Cardiac muscle cell (in vitro differentiated cells and primary cell): ENCODE measurements at places on chromosomes 11 and 22. TPM values are rescaled to one million over a fixed set of nuclear protein-coding genes. Genes with fewer than 3 reads are reported as not detected.

DNA sequence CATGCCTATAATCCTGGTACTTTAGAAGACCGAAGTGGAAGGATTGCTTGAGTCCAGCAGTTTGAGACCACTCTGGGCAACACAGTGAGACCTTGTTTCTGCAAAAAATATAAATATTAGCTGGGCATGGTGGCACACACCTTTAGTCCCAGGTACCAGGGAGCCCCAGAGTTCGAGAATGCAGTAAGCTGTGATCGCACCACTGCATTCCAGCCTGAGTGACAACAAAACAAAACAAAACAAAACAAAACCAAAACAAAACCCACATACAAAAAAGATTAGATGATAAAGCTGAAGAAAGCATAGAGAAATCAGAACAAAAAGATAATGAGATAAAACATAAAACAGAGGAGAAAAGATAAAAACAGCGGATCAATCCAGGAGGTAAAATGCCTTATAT lies 62.1 kb downstream of the TCF20 start:
- no peaks in the 10 kb centered on the region for H3K27me3 ChIP-seq
- no peak overlapping the region for H3K27ac ChIP-seq
- H3K36me3 ChIP-seq: peaks cover 17% of the 10 kb centered on the region
- H3K4me3 ChIP-seq: no peak overlapping the region
- H3K4me1 ChIP-seq: peaks cover 4% of the 10 kb centered on the region

- no peak overlapping the region for H3K4me3 ChIP-seq
- H3K36me3 ChIP-seq: no peaks in the 10 kb centered on the region
- H3K27me3 ChIP-seq: no peaks in the 10 kb centered on the region
- peak; percentile 76 for DNase-seq
Observed at GRCh38 chr11:335779-336658, 15.4 kb upstream of the IFITM3 start.

- H3K4me1 ChIP-seq: no peaks in the 10 kb centered on the region
- H3K27ac ChIP-seq: no peak overlapping the region
- DNase-seq: no peak
- no peak overlapping the region for H3K4me3 ChIP-seq
- no peaks in the 10 kb centered on the region for H3K36me3 ChIP-seq
Observed at GRCh38 chr11:22677153-22677903, 10.9 kb downstream of the GAS2 start.

The SHANK3 gene
- total RNA-seq: 10.9 and 14.4 TPM in 2 replicates

DNA sequence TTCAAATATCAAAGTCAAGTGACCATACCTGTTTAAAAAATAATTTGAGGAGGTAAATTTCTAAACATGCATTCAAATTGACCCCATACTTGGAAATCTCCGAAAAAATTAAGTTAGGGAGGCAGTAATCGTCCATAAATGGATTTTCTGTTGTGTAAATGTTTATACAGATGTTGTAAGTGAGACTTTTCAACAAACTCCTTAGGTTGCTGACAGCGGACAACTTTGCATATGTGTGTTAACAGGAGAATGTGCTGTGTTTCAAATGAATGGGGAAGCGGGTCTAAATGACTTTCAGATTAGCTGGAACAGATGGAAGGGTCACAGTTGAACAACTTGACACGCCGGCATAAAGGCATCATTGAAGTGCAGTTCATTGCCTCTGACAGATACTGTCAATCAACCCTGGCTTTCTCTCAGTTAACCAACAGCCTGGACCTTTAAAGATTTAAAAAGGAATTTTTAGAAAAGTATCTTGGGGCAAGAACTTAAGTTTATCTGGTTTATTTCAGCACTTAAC lies 98.2 kb upstream of the DBX1 start:
- H3K27ac ChIP-seq: no peak overlapping the region
- no peaks in the 10 kb centered on the region for H3K36me3 ChIP-seq
- H3K4me1 ChIP-seq: no peaks in the 10 kb centered on the region
- H3K4me3 ChIP-seq: no peak overlapping the region
- peaks cover 16% of the 10 kb centered on the region for H3K27me3 ChIP-seq
- DNase-seq: no peak

DNA sequence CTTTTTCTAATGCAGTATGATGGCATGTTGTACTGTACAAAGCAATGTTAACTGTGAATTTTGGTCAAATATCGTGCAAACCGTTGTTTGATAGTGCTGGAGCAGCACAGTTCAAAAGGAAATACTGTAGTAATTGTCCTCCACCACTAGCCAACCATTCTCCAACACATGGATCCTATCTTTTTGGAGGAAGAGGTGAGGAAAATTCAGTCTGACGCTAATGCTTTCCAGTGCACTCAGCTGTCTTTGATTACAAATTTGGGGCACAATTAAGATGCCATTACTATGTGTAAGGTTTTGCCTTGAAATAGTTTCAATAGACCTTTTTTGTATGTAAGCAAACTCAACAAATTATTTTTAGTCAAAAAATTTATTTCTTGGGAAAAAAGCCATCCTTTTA lies 240.5 kb upstream of the CCDC179 start:
- peaks cover 7% of the 10 kb centered on the region for H3K4me1 ChIP-seq
- no peak for DNase-seq
- H3K27me3 ChIP-seq: no peaks in the 10 kb centered on the region
- no peak overlapping the region for H3K4me3 ChIP-seq
- no peak overlapping the region for H3K27ac ChIP-seq
- H3K36me3 ChIP-seq: no peaks in the 10 kb centered on the region

The DDIAS gene
- 2.3 and 4.0 TPM in 2 replicates for total RNA-seq

The APOL4 gene
- total RNA-seq: 0.04 and 0.27 TPM in 2 replicates

The POTEH gene
- not detected in 2 replicates for total RNA-seq

DNA sequence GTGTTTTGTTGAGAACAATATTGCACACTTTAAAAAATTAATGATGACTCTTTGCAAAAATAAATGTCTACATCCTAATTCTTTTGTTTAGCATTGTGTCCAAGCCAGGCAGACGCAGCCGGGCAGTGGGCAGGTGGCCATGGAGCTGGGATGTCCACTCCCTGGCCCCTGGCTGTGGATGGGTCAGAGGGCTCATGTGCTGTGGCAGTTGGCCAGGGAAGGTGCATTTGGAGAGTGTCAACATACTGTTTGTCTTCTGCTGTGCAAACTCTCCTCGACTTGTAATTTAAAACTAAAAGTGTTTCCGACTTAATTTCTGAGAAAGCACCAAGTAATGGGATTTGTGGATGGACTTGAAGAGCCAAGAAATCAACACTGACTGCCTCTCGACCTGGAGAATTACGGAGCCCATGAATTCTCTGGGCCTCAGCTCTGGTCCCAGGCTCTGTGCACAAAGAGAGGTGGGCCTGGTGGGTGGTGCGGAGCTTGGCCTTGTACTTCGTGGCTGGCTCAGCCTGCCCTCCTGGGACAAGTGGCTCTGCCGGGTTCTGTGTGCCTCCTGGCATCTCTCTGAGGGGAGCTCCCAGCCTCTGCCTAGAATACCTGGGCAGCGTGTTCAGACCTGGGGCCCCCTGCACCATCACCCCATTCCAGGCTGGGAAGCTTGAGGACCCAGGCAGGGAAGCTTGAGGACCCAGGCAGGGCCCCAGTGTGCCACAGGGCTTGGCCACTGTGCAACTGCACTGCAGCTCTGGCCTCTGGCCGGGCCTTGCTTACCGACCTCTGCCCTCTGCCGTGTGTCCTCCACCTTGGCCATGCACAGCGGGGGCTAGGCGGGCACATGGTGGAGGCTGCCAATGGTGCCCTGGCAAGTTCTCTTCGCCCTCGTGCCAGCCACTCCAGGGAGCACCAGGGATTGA lies 46.4 kb downstream of the RTN4R start:
- no peaks in the 10 kb centered on the region for H3K36me3 ChIP-seq
- H3K27ac ChIP-seq: no peak overlapping the region
- no peaks in the 10 kb centered on the region for H3K4me1 ChIP-seq
- H3K4me3 ChIP-seq: no peak overlapping the region
- no peaks in the 10 kb centered on the region for H3K27me3 ChIP-seq

DNA sequence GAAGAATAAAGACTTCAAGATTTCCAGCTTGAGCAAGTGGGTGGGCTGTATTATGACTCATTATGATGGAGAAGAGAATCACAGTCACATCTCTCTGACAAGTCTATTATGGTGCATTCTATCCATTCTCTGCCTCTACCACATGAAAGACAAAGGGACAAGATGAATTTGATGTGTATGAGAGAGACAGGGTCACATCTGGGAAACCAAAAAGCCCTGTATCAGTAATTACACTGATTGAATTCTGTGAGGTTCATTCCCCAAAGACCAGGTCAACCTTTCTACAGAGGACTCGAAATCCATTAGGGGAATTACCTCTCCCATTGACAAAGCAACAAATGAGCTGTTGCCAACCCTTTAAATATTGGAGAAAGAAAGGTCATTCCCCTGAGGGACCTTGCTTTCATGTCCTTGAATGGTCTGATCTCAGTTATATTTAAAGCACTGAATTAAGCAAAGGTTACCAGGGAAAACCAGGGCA lies 109.6 kb downstream of the USP35 start:
- no peak for DNase-seq
- no peak overlapping the region for H3K4me3 ChIP-seq
- no peaks in the 10 kb centered on the region for H3K27me3 ChIP-seq
- H3K36me3 ChIP-seq: peaks cover 3% of the 10 kb centered on the region

The SCT gene
- 4.3 and 4.4 TPM in 2 replicates for total RNA-seq

DNA sequence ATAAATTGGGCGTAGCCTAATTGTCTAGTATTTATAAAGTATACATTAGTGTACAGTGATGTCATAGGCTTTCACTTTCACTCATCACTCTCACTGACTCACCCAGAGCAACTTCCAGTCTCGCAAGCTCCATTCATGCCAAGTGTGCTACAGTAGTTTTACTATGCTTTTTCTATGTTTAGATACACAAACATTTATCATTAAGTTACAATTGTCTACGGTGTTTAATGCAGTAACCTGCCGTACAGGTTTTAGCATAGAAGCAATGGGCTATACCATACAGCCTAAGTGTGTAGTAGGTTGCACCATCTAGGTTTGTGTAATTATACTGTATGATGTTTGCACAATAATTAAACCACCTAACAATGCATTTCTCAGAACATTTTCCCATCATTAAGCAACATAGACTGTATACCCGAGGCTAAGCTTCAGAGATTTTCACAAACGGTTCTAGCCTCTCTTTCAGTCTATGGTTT lies 17.5 kb downstream of the OR9G1 start:
- no peak for DNase-seq
- no peaks in the 10 kb centered on the region for H3K27me3 ChIP-seq
- H3K36me3 ChIP-seq: no peaks in the 10 kb centered on the region
- no peak overlapping the region for H3K4me3 ChIP-seq
- H3K27ac ChIP-seq: no peak overlapping the region

DNA sequence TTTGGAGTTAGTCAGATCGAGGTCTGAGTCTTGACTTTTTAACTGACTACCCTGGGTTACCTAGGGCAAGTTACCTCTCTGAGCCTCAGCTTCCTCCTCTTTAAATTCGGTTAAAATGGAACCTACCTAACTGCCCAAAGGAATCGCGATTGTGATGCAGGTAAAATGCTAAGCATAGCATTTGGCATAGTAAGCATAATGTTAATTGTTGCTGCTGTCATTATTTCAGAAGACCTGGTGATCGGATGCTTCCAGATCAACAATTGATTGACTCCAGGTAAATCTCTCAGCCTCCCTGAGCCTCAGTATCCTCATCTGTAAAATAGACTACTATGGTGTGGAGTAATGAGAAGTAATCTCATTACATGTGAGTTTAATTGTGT lies 550 bp upstream of the SLC43A1 start:
- peaks cover 13% of the 10 kb centered on the region for H3K27me3 ChIP-seq
- no peak for DNase-seq
- H3K4me1 ChIP-seq: peaks cover 7% of the 10 kb centered on the region
- no peaks in the 10 kb centered on the region for H3K36me3 ChIP-seq
- peak overlapping the region; percentile 48 for H3K4me3 ChIP-seq
- H3K27ac ChIP-seq: no peak overlapping the region

GRCh38 chr11:2655834-2656622 lies 43.8 kb downstream of the KCNQ1OT1 start:
- H3K27ac ChIP-seq: no peak overlapping the region
- no peak overlapping the region for H3K4me3 ChIP-seq
- no peaks in the 10 kb centered on the region for H3K36me3 ChIP-seq
- H3K4me1 ChIP-seq: peaks cover 6% of the 10 kb centered on the region

The HBE1 gene
- 0.32 and 0.51 TPM in 2 replicates for total RNA-seq

The C11orf87 gene
- total RNA-seq: 0.42 and 0.49 TPM in 2 replicates

DNA sequence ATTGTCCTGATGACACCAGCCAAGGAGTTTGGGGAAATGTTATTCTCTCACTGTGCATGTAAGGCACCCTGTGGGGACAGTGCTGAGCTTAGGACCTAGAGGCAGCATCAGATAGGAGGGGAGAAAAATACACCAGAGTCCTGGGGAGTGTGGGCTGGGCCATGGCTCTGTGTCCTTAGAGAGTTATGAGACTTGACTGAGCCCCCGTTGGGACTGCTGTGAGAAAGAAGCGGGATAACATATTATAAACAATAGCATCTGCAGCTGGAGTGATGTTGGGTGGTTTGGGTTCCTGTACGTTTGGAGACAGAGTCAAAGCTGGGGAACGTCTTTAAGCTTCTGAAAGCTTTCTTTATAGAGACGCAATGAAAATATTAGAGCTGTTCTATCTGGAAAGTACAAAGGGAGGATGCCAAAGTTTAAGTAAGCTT lies 90.9 kb upstream of the CRTAM start:
- no peak overlapping the region for H3K4me3 ChIP-seq
- no peaks in the 10 kb centered on the region for H3K27me3 ChIP-seq
- H3K36me3 ChIP-seq: no peaks in the 10 kb centered on the region
- H3K4me1 ChIP-seq: no peaks in the 10 kb centered on the region
- no peak overlapping the region for H3K27ac ChIP-seq

The CBLIF gene
- 0.69 TPM in 1 of 2 replicates, not detected in the other for total RNA-seq

- DNase-seq: no peak
- H3K4me1 ChIP-seq: peaks cover 24% of the 10 kb centered on the region
- H3K27me3 ChIP-seq: no peaks in the 10 kb centered on the region
- peak overlapping the region; percentile 55 for H3K27ac ChIP-seq
- no peaks in the 10 kb centered on the region for H3K36me3 ChIP-seq
Observed at GRCh38 chr11:44177905-44178304, 82.4 kb downstream of the EXT2 start.

DNA sequence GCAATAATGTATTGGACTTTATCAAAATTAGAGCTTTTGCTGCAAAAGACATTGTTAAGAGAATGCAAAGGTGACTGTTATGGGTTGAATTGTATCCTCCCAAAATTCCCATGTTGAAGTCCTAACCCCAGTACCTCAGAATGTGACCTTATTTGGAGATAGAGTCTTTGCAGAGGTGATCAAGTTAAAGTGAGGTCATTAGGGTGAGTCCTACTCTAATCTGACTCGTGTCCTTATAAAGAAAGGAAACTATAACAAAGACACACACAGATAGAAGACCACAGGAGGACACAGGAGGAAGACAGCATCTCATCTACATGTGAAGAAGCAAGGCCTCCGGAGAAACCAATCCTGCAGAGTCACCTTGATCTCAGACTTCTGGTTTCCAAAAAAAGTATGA lies 1011.2 kb downstream of the TBC1D22A start:
- H3K4me1 ChIP-seq: no peaks in the 10 kb centered on the region
- no peak overlapping the region for H3K4me3 ChIP-seq
- no peaks in the 10 kb centered on the region for H3K36me3 ChIP-seq
- no peak overlapping the region for H3K27ac ChIP-seq
- no peak for DNase-seq

- DNase-seq: no peak
- H3K27me3 ChIP-seq: no peaks in the 10 kb centered on the region
- no peak overlapping the region for H3K4me3 ChIP-seq
- H3K27ac ChIP-seq: no peak overlapping the region
- H3K4me1 ChIP-seq: no peaks in the 10 kb centered on the region
Observed at GRCh38 chr22:30457981-30458380, 13.8 kb downstream of the SEC14L3 start.
